Muscle of leg (tissue), 16 donors: ENCODE measurements at places on chromosomes 1 and 21. TPM values are rescaled to one million over a fixed set of nuclear protein-coding genes. Genes with fewer than 3 reads are reported as not detected.
A peak's percentile ranks its signal among the peaks of the same experiment; 100 is the strongest.

The MAP3K7CL gene
- 53.5 TPM for total RNA-seq

- no peak for DNase-seq
Observed at GRCh38 chr1:217917281-217917887, 286.2 kb downstream of the SPATA17 start.

DNA sequence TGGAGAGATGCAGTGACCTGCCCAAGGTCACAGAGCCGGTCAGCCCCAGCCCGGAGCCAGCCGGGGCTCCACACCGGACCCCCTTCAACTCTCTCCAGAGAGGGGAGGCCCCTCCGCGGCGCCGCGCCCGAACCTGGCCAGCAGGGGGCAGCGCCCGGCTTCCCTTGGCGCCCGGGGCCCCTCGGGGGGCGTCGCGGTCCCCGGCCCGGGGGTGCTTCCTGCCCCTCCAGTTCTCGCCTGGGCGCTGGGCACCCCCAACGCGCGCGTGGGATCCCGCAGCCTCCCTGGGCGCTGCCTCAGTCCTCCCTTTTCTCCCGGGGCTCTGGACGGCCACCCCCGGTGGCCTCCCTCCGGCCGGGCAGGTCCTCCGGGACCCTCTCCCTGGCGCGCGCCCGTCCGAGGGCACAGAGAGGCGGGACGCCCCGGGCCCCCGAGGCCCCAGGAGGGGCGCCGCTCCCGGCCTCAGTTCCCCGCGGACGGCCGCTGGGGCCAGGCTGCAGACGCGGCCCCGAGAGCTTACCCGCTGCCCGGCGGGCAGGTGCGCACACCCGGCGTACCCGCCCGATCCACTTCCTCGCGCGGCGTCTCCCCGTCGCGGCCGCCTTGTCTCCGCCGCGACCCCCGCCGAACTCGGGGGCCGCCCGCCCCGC, 406 bp downstream of the HTR1D start:
- no peak for DNase-seq

- peak; percentile 65 for DNase-seq
Observed at GRCh38 chr1:159646687-159647086, 59.1 kb downstream of the APCS start.

The RGL1 gene
- total RNA-seq: 28.3 TPM

The ALX3 gene
- total RNA-seq: not detected

DNA sequence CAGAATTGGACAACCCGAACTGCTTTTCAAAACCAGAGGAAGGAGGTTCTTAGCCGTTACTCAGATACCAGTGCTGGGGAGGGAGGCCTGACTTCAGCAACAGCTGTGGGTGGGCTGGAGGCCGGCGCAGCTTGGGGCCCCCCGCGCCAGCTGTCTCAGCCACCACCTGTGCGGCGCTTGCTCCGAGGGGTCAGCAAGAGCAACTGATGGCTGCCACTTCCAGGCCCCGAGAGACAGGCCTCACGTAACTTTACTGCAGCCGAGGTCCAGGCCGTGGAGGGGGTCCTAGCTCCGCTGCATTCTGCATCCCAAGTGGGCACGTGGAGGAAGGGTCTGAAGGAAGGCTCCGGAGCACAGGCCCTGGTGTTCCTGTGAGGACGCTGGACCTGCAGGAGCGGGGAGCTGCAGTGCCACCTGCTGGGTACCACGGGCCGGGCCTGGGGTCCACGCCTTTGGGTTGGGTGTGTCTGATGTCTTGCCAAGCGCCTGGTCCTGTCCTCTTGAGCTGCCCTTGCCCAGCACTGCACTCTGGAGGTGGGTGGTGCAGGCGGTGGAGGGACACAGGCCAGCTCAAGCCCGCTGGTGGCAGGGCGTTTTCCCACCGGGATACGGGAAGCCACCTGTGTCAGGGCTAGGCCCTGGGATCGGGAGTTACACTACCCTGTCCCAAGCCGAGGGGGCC, 9.8 kb downstream of the THAP3 start:
- DNase-seq: peak; percentile 70

DNA sequence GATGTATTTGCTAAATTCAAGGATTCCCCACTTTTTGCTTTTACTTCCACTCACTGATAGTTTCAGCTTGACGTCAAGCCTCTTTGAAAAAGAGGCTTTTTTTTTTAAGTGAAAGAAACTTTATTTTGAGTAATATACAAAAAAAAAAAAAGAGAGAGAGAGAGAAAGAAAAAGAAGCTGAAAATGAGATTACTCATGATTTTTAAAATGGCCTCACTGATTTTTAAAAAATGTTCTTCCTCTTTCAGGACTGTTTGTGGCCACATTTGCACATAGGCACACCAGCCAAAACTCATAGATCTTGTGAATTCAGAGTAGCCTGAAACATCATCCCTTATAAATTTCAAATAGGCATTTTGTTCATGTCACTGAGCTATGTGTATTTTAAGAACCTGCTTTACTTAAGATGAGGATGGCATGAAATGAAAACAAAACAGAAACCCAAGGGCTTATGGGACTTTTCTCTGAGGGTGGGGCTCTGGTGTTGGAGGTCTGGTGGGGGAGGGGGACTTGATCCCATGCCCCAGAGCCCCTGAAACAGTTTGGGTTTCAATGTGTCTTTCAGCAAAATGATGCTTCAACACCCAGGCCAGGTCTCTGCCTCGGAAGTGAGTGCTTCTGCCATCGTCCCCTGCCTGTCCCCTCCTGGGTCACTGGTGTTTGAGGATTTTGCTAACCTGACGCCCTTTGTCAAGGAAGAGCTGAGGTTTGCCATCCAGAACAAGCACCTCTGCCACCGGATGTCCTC, 6.1 kb downstream of the ATF3 start:
- DNase-seq: no peak

- DNase-seq: no peak
Observed at GRCh38 chr1:21663248-21663950, 5.8 kb downstream of the RAP1GAP start.

DNA sequence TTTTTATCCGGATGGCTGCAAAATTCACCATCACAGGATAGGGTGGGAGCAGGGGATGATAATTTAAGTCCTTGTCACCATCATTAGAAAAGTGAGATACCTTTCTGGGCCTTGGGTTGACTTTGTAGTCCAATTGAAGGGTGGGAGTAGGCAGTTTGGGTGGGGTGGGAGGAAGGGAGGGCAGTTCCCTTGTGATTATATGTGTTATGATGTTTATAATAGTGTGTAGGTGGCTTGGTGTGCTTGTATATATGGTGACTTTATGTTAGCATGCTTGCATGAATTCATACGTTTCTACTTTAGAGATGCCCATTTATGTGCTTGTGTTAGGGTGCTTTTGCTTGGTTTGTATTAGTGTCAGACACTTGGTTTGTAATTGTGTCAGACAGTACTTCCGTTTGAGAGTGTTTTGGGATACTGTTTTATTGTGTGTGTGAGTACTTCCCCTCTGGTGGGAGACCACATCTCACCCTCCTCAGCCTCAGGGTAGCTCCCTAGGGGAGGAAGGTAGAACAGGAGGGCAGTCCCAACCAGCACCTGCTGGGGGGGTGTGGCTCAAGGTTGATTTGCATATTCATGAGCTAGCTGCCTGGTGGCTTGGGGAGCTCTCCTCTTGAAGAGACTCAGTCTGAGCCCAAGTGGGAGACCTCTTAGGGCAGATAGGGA, 6.3 kb upstream of the POU3F1 start:
- no peak for DNase-seq

The AIM2 gene
- total RNA-seq: 0.31 TPM

GRCh38 chr1:116329524-116330341, 43.3 kb upstream of the ATP1A1 start:
- no peak for DNase-seq

DNA sequence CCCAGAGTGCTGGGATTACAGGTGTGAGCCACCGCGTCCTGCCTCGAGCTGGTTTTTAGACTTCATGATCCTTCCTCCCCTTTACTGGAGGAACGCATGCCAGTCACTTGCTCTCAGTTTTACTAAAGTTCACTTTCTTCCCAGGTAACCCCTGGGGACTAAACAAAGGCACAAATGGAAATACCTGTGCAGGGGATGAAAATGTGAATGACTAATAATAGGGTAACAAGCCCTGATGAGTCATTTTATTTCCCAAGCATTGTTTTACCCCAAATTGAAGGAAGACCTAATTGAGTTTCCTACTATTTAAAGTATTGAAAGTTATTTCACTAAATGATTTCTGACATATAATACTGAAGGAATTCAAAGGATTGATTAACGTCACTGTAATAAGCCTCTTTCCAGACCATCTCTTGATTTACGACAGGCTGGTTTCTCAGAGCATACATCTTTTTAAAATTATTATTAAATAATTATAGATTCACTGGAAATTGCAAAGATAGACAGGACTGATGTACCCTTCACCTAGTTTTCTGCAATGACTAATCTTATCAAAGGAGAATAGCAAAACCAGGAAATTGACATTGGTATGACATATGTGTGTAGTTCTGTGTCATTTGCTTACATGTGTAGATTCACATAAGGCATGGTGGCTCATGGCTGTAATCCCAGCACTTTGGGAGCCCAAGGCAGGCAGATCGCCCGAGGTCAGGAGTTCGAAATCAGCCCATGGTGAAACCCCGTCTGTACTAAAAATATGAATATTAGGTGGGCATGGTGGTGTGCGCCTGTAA, 53.2 kb upstream of the SOD1 start:
- no peak for DNase-seq

The GUCA2B gene
- total RNA-seq: not detected

The SPRTN gene
- 8.1 TPM for total RNA-seq

The FCRL1 gene
- total RNA-seq: 0.09 TPM

- DNase-seq: no peak
Observed at GRCh38 chr1:78086697-78087096, 40.9 kb downstream of the GIPC2 start.

- DNase-seq: no peak
Observed at GRCh38 chr1:1162597-1163537, 10.8 kb upstream of the TTLL10 start.
